ENCODE measurements at places on chromosomes 1 and 21. TPM values are rescaled to one million over a fixed set of nuclear protein-coding genes. Genes with fewer than 3 reads are reported as not detected.

The B4GALT3 gene
- total RNA-seq, result 17.3 TPM

The WDR64 gene
- total RNA-seq, result not detected

The CITED4 gene
- 8.3 TPM for total RNA-seq

The ANGPTL1 gene
- 280 TPM for total RNA-seq

The UCK2 gene
- 14.7 TPM for total RNA-seq

The CD5L gene
- 0.10 TPM for total RNA-seq

DNA sequence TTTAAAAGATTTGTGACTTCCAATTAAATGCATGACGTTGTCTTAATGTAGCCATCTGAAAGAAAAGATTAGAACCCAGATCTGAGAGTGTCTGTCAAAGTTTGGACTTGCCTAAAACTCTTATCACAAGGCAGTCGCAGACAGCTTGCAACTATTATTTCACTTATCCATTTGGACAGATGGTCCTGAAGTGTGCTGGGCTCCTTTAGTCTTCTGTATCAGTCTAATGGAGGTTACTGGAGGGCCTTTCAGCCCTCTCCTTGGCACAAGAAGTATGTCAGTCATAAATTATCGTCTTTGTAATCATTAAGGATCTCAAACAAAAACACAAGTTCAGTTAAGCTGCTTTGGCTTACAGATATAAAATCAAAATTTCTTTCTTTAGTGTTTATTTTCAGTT, 15.5 kb downstream of the PROX1 start:
- no peak for DNase-seq

- no peak for DNase-seq
Measured at GRCh38 chr1:16020325-16020724, 1.5 kb upstream of the CLCNKA start.

DNA sequence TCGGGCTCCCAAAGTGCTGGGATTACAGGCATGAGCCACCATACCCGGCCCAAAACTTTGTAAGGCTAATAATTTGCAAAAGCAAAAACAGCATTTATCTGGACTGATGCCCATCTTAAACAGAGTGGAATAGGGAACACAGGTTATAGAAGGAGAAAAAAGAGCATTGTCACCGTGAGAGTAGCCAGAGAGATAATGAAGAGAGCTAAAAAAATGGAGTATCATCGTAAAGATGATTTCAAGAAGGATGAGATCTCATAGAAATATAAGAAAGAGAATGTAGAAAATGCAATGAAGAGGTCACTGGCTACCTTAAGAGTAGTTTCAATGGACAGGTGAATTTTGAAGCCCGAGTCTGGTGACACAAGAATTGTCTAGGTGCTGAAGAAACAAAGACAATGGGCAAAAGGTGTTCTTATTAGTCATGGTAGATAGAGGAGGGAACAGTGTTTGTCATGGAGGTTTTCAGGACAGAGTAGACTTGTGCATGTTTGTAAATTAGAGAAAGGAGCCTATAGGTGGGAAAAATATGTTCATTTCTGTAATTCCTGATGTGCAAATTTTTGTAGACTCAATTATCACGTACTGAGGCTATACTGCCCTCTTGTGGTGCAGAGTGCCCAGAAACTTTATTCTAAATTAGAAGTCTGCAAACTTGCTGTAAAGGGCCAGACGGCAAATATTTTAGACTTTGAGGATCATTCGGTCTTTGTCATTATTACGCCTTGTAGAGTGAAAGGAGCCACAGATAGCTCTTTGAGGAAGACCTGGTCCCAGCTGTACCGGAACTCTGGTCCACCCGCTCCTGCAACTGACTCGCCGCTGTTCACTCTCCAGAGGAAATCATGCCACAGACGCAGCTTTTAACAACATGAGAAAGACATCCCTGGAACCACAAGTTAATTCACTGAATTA, 8.1 kb upstream of the TMEM183A start:
- no peak for DNase-seq

Measured in posterior vena cava (tissue), 2 donors.